Naive thymus-derived CD4-positive, alpha-beta T cell (primary cell): ENCODE measurements at places on chromosomes 7 and 10.

- no peak for DNase-seq
- no peaks in the 10 kb centered on the region for H3K4me1 ChIP-seq
- H3K27me3 ChIP-seq: no peaks in the 10 kb centered on the region
- no peaks in the 10 kb centered on the region for H3K36me3 ChIP-seq
Observed at GRCh38 chr7:108413782-108414492, 42.3 kb downstream of the NRCAM start.

- peaks cover 4% of the 10 kb centered on the region for H3K4me1 ChIP-seq
- no peak overlapping the region for H3K4me3 ChIP-seq
- no peak overlapping the region for H3K27ac ChIP-seq
- H3K36me3 ChIP-seq: no peaks in the 10 kb centered on the region
- no peak for DNase-seq
Observed at GRCh38 chr7:100423315-100423714, 5.2 kb downstream of the ZCWPW1 start.

DNA sequence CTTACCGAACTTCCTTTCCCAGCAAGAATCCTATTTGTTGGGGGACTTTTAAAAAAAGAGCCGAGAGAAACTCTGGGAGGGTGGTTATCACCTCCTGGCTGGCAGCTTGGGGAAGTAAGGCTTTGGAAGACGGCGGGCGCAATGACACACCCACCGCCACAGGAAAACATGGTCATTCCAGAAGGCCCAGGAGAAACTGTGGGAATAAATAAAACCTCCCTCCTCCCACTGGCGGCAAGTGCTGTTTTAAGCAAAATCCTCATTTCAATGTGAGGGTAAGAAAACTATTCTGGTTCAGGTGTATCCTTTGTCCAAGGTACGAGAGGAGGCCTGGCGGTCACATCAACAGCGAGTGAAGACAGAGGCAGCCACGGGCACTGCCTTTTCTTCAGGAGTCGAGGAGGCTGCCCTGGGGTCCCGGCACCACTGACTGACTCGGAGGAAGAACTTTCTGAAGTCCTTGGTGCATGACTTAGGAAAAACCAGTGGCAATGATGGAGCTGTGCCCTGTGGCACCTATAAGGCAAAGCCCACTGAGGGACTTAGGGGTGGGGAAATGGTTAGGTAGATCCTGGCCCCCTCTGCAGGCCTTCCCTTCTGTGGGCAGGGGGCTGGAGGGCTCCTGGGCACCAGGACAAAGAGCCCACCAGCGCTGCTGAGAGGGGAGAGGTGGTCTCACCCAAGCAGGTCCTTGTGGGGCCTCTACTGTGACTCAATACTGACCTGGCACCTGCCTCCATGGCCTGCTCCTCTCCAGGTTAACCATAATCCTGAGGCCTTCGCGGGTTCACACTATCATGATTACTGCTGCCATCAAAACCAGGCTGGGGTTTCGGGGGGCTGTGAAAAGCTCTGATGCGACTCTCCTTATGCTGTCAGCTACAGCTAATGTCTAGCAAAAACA lies 21.4 kb downstream of the DNAJB12 start:
- peak overlapping the region; percentile 79 for H3K27ac ChIP-seq
- no peaks in the 10 kb centered on the region for H3K27me3 ChIP-seq
- no peaks in the 10 kb centered on the region for H3K36me3 ChIP-seq
- no peak for DNase-seq
- H3K4me3 ChIP-seq: no peak overlapping the region
- H3K4me1 ChIP-seq: peaks cover 82% of the 10 kb centered on the region

DNA sequence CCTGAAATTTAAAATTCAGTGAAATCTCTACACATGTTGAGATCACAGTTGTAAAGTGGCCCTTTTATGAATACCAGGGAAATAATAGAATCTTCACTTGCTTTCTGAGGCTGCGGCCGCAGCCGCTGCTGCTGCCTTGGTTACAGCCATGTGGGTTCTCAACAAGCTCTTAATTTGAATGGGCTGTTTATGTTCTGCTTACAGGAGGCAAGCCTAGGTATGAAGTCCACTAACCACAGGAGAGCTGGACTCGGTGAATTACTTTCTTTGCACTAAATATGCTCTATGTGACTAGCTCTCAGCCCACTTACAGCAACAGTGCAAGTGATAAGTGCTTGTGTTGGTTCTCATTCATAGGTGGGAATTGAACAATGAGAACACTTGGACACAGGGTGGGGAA lies 410.8 kb downstream of the SFMBT2 start:
- H3K36me3 ChIP-seq: no peaks in the 10 kb centered on the region
- H3K27me3 ChIP-seq: no peaks in the 10 kb centered on the region
- DNase-seq: no peak

GRCh38 chr10:112497347-112497950 lies 50.4 kb downstream of the VTI1A start:
- H3K27ac ChIP-seq: no peak overlapping the region
- no peaks in the 10 kb centered on the region for H3K27me3 ChIP-seq
- no peak overlapping the region for H3K4me3 ChIP-seq
- DNase-seq: no peak
- H3K4me1 ChIP-seq: no peaks in the 10 kb centered on the region
